Urothelium cell line (cell line): ENCODE measurements at places on chromosomes 7 and 10.

DNA sequence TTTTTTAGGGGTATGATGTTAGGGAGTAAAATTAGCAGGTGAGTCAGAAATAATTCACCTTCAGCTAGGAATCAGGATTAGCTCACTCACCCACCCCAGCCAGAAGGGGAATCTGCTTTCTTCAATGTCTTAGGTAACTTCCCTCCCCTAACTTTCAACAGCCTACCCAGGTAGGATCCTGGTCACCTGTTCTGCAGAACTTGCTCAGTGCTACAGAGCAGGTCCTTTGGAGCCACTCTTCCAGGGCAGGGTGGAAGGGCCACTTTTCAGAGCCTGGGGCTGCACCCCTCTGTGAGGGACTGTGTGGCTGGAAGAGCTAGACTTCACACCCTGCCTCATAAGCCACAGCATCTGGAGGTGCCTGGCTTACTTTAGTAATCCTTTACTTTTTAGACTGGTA is 58.1 kb downstream of the SHH start:
- DNase-seq = no peak

DNA sequence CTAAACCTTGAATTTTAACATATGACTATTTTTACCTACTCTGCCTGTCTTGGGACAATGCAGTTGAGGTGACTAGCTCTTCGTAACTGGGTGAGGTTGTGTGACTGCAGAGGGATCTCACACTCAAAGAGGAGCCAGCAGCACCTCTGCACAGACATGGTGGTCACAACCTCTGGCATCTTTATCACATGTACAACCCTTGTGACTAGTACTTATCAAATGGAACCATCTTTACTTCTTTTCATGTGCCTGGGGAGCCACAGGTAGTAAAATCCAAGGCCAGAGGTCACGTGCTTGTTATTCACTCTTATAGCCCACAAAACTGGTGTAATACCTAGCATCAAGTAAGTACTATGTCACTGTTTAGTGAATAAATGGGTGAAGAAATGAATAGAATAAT is 244.3 kb downstream of the COBL start:
- no peak for DNase-seq

DNA sequence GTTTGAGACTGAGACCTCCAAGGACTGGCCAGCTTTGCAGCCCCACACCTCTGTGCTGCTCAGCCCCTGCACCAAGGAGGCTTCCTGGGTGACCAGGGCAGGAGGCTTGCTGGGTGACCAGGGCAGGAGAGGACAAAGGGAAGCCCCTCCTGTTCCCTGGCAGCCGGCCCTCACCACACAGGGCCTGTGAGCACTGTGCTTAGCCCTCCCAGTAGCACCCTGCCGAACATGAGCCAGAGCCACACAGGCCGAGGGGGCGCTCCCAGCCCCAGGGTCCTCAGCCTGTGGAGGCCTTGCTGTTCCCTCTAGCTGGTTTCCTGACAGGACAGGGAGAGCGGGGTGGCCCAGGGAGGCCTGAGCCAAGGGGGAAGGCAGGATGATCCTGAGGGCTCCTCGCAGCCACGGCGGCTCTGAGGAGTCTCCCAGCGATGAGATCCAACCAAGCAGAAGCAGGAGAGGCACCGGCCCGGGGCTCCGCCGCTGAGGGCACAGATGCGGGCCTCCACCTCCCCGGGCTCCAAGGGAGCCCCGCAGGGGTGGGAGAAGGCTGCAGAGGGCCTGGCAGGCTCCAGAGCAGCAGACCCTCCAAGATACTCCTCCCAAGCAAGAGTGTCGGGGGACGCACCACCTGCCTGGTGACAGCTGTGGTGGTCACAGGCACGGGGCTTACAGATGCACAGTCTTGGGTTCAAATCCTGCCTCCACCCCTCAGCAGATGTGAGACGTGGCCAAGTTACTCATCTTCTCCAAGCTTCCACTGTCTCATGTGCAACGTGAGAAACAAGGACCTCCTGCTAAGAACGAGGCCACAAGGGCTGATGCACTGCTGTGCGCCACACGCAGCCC is 22.5 kb downstream of the WDR86 start:
- no peak for DNase-seq

- DNase-seq = peak; percentile 81
Observed at GRCh38 chr10:118960157-118961090, 69.1 kb upstream of the NANOS1 start.

DNA sequence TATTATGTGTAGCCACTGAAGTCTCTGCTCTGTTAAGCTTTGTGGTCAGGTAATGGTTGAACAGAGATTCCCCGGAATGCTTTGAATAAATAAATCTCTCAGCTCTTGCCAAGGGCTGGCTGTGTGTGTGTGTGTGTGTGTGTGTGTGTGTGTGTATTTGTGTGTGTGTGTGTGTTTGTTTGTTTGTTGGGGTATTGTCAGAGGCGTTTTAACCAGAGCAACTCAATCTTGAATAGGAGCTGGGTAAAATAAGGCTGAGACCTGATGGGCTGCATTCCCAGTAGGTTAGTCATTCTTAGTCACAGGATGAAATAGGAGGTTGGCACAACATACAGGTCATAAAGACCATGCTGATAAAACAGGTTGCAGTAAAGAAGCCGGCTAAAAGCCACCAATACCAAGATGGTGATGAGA is 256.2 kb upstream of the CACNA2D1 start:
- DNase-seq = peak; percentile 64

DNA sequence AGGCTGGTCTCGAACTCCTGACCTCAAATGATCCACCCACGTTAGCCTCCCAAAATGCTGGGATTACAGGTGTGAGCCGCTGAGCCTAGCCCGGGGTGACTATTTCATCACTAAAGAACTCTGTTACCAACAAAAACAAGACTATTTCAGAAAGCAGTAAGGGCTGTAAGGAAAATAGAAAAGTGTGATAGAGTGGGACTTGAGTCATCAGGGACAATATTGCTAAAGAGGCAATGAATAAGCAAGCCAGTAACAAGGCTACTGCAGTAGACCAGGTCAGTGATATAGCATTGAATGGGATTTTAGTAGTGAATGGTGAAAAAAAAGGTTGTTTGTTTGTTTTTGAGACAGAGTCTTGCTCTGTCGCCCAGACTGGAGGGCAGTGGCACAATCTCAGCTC is 51.7 kb downstream of the SVOPL start:
- DNase-seq = no peak

DNA sequence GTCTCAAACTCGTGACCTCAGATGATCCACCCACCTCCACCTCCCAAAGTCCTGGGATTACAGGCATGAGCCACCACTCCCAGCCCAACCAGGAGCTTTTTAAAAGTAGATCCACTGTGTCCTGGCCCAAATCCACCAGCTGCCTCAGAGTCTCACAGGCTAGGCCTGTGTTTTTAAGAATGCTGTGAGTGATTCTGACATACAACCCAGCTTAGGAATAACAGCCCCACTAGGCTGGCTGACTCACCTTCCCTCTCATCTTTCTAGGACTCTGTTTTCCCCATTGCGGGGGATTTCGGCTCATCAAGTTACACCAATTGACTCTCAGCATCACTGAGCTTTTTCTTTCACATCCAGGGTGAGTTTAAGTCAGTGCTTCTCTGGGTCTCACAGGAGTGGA is 207.6 kb downstream of the SKIDA1 start:
- DNase-seq = peak; percentile 41

GRCh38 chr10:69913606-69914382 is 112.1 kb downstream of the COL13A1 start:
- no peak for DNase-seq

DNA sequence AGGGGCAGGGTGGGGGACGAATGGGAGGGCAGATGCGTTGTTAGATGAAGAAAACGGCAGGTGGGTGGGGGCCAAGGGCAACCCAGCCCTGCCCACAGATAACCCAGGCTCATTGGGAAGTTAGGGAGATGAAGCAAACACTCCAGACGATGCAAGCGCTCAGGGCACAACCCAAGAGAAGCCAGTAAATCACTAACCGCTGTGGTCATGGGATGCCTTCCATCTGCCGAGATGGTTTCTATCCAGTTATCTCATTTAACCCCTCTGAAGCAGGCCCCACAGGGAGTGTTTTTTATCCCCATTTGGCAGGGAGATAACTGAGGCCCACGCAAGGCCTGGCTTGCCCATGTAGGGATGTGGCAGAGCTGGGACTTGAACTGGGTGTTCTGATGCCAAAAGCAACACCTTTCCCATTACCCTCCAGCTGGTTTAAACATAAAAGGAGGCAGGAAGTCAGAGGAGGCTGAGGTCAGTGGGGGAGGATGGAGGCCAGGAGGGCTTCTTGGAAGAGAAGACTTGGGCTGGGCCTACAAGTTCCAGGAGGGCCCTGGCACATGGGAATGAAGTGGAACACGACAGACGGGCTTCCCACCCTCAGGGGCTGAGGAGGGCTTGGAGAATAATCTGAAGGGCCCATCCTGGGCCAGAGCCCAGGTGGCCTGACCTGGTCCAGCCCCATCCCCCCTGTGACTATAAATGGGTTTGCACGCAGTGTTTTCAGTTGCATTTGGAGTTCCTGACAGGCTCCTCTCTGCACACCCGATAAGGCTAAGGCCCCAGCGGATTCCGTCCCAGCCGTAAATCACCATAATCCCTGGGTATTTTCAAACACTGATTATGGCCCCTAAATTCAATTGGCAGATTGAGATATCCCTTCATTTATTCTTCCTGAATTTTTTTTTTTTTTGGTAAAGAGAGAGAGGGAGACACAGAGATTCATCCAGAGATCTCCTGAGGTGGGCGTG is 80.9 kb downstream of the NEURL1 start:
- DNase-seq = no peak

DNA sequence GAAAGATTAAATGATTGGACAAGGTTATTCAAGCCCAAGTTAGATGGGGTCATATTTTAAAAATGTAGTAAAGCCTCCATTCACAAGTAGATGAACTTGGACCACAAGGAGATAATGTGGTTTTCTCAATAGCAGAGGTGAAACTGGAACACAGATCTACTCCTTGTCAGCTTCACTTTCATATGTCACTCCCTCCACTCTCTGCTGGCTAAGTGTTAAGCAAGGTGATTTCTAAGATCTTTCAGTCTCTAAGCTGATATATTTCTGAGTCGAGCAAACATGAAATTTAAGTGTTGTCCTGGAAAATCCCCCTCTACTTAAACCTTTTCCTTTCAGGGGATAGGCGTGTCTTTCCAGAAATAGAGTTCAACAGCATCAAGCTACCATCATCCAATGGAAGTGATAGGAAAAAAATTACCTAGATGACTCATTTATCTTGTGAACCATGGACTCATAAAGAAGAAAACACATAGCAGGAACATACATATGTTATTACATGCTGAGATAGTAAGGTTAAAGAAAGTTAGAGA is 275.0 kb downstream of the PTEN start:
- no peak for DNase-seq

DNA sequence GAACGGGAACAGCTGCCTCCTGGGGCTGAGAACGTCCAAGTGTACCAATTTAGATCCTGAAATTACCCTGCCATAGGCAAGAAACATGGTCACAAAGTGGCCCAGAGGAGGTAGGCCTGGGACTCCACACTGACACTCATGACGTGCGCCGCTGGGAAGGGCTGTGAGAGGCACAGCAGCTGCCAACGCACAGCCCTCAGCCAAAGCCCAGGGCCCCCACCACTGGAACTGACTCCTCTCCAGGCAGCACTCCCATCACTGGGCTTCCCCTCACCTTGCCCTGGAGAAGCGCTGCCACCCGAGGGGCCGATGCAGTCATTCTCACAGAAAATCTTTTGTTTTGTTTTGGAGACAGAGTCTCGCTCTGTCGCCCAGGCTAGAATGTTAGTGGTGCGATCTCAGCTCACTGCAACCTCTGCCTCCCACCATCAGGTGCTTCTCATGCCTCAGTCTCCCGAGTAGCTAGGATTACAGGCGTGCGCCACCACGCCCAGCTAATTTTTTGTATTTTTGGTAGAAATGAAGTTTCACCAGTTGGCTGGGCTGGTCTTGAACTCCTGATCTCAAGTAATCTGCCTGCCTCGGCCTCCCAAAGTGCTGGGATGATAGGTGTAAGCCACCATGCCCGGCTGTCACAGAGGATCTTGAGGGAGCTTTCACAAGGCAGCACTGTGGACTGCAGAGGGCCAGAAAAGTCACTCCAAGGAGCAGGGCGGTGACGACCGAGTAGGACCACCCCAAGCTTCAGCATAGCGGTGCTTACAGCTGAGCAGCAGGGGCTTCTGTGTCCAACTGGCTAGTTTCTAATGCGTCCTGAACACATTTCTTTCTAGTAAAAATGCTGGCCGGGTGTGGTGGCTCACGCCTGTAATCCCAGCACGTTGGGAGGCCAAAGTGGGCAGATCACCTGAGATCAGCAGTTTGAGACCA is 13.5 kb downstream of the GUSB start:
- DNase-seq = no peak

DNA sequence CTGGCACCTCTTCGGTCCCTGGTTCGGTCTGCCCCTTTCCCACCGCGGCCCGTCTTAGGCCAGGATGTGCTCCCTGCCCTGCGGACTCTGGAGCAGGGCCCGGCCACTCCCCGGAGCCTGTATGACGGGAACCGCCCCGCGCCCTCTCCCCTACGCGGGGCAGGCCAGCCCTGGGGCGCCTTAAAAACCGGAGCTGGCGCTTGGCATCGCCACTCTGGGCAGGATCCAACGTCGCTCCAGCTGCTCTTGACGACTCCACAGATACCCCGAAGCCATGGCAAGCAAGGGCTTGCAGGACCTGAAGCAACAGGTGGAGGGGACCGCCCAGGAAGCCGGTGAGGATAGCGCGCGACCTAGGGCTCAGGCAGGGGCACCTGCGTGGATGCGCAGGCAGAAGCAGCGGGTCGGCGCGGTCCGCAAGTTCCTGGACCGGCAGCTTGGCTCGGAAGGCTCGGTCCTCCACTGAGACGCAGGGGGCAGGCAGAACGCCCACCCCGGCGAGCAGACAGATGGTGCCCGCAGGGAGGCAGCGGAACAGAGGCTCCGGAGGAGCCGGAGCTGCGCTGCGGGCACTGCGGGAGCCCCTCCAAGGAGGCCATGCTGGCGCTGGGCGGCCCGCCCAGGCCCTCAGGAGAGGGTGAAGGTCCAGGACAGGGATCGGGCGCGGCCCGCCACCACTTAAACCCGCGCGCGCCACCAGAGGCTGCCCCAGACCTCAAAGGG is at the start of gene ADIRF:
TSS of gene ADIRF (plus strand) at position 212 of the 723 bp plus-strand sequence. CDS start at position 275, 63 bp downstream.
- no peak for DNase-seq
